ENCODE measurements at places on chromosomes 1 and 21.

- no peak for DNase-seq
These were observed 165.9 kb downstream of the PCBP3 start for GRCh38 chr21:45809421-45809820.

- DNase-seq: no peak
These were observed 92.0 kb downstream of the HLX start for GRCh38 chr1:220971221-220971620.

GRCh38 chr1:172533513-172534151, 682 bp downstream of the SUCO start:
- no peak for DNase-seq

DNA sequence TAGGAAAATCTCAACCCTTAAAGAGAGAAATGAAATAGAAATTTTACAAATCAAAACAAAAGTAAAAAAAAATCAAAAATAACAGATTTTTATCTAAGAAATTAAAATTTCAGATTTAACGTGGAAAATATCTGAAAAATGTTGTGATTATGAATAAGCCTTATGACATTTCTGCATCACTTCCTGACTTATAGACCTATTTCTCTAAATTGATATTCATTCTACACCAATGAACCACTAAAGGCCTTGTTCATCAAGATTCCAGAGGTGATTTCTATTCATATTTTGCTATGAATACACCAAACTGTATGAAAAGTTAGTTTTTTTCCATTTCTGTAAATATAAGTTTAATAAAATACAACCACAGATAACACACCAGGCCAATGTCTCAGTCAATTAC, 261.5 kb downstream of the SMYD3 start:
- no peak for DNase-seq

DNA sequence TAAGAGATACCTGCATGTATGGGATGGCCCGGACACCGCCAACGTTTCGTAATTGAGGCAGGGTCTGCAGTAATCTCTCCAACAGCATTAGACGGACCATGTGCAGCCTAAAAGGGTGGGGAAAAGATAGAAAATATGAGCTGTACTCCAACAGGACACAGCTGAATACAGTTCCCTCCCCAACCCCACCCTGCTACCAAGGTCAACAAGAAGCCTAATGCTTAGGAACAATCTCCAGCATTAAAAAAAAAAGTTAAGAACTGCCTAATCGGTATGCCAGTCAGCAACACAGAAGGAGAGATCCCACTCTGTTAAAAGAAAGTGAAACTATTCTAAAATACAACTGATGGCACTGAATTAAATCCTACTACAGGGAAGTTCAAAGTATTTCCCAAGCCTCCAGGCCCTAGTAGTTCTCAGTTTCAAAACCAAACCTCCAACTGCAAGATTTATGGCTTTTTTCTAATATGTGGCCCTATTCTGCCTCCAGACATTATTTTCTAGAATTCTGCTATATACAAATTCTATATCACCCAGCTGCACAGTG, 81.0 kb downstream of the UBR4 start:
- no peak for DNase-seq

- DNase-seq: no peak
These were observed 96.4 kb upstream of the RGS4 start for GRCh38 chr1:162972773-162973172.

GRCh38 chr1:47441450-47442106, 3.7 kb downstream of the FOXD2 start:
- DNase-seq: no peak

- DNase-seq: no peak
These were observed 59.6 kb downstream of the CC2D1B start for GRCh38 chr1:52306227-52307006.

GRCh38 chr1:87208931-87209330, 119.7 kb upstream of the LMO4 start:
- no peak for DNase-seq

DNA sequence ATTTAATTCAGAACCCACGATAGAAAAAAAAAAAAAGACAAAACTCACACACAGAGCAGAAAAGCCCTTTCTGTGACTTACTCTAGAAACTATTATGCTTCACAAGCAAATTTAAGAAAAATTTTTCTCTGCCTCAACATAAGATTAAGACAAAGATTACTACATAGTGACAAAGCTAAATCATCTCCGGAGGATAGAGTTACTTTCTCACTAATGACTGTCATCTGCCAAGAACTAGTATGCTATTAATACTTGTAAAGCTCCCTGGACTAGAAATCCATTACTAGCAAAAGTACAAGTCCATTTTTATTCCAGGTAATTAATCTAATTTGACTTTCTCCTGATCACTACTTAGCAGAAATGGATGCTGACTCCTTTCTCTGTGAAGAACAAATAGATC, 25.9 kb downstream of the GREM2 start:
- DNase-seq: no peak

GRCh38 chr1:100353988-100354387, 1.7 kb downstream of the CDC14A start:
- no peak for DNase-seq

GRCh38 chr1:117719004-117719403, 113.2 kb downstream of the TENT5C start:
- DNase-seq: no peak

- DNase-seq: no peak
These were observed 233.3 kb upstream of the C1orf174 start for GRCh38 chr1:4133297-4133938.

DNA sequence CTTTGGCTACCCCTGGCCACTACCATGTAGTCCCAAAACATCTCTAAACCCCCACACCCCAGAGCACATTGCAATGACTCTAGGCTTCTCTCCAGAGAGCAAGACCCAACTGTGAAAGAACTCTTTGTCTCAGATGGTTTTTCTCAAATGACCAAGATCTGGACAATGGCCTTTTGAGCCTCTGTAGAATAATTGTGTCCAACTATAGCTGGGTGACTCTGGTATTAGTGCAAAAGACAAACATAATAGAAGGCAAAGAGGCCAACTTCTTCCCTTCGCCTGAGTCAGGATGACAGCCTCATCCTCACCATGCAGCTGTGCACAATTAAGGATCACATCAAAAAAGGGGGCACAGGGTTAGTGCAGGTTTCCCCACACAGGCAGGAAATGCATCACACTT, 139.6 kb downstream of the BRINP2 start:
- DNase-seq: no peak

GRCh38 chr1:25701030-25701785, 84.6 kb downstream of the MAN1C1 start:
- DNase-seq: no peak

- no peak for DNase-seq
These were observed 14.9 kb downstream of the RAP1GAP start for GRCh38 chr1:21654209-21654608.

- peak; percentile 79 for DNase-seq
These were observed 23.1 kb upstream of the TNFRSF1B start for GRCh38 chr1:12143631-12144155.

GRCh38 chr1:90370686-90371447, 346.2 kb downstream of the BARHL2 start:
- DNase-seq: no peak

DNA sequence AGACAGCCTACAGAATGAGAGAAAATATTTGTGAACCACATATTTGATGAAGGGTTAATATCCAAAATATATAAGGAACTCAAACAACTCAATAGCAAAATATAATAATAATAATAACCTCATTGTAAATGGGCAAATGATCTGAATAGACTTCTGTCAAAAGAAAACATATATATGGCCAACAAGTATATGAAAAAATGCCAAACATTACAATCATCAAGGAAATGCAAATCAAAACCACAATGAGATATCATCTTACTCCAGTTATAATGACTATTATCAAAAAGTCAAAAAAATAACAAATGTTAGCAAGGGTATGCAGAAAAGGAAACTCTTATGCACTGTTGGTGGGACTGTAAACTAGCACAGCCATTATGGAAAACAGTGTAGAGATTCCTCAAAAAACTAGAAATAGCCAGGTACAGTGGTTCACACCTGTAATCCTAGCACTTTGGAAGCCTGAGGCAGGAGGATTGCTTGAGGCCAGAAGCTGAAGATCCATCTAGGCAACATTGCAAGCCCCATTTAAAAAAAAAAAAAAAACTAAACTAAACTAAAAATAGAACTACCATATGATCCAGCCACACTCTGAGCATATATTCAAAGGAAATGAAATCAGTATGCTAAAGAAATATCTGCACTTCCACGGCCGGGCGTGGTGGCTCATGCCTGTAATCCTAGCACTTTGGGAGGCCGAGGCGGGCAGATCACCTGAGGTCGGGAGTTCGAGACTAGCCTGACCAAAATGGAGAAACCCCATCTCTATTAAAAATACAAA, 17.3 kb upstream of the TRIM67 start:
- no peak for DNase-seq

DNA sequence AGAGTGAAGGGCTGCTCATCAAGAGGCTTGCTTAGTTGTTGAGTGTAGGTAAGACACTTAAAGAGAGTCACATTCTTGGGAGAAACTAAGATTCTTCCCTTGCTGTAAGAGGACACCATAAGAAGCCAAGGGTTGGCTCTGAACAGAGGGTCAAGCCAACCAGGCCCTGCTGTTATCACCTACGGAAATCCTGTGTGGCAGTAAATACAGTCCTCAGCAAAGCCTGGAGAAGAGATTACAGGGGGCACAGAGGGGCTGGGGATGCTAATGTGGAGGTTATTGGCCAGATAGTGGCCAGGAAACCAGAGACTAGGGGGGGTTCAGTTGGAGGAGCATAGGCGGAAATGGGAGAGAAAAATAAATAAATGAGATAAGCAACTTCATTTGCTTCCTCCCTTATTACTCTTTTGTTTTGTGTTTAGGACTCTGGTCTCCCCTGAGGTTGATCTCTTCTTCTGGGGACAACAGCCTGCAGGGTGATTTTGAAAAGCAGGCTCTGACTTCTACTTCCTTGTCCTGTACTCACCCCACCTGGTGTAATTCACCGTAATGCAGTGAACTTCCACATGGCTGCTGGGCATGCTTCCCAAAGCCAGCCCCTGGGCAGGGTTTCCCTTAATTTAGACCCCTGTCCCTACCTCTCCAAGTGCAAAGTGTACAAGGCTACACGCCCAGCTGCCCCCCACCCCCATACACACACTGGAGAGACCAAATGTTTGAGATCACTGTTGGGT, 40.9 kb downstream of the MTARC1 start:
- no peak for DNase-seq

- DNase-seq: no peak
These were observed 120.9 kb downstream of the SYT2 start for GRCh38 chr1:202589190-202589930.

DNA sequence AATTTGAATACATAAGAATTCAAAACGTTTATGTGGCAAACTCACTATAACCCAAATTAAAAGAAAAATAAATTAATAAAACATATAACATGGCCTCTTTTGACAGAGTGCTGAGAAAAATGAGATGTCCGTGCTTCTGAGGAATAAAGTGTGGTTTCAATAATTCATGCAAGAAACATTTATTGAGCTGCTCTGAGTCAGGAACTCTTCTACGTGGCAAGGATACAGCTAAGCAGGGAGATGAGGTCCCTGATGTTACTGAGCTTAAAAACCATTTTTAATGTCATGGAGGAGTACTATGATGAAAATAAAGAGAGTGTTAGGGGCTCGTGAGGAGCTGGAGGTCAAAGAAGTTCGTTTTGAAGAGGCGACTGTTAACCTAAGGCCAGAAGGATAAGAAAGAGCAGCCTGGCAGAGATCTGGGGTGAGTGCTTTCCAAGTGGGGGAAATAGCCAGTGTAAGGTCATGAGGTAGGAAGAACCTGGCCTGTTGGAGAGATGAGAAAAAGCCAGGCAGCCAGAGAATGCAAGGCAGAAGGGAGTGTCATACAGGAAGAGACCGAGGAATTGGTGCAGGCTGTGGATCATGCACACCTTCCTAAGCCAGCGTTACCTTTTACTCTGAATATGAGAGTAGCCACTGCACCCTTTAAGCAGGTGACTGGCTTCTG, 182.2 kb upstream of the DUSP10 start:
- DNase-seq: no peak

DNA sequence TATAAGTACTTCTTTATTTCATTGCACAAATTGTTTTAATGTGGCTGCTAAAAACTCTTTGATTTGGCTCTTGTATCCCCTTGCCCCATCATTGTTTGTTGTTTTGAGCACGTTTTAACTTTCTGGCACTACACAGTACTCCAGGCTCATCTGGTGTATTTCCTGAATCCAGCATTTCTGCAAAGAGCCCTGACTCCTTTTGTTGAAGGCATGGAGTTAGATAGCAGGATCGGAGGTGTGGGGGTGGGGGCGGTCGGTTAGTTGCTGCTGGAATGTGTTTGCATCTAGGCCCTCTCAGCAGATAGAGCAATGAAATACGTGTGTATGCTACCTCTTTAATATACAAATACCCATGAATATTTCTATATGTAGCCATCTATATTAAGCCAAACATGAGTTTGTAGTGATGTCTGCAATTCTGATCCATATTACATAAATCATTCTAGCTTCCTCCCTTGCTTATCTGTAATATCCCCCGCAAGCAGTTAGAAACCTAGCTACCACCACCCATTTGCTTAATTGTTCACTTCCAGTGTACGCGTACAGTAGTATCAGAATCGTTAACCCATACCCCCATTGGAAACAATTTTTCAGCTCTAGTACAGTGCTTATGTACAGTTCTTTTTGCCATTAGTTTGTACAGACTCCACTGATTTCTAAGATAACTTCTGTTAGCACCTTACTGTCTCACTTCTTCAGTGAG, 106.0 kb downstream of the NOS1AP start:
- no peak for DNase-seq

DNA sequence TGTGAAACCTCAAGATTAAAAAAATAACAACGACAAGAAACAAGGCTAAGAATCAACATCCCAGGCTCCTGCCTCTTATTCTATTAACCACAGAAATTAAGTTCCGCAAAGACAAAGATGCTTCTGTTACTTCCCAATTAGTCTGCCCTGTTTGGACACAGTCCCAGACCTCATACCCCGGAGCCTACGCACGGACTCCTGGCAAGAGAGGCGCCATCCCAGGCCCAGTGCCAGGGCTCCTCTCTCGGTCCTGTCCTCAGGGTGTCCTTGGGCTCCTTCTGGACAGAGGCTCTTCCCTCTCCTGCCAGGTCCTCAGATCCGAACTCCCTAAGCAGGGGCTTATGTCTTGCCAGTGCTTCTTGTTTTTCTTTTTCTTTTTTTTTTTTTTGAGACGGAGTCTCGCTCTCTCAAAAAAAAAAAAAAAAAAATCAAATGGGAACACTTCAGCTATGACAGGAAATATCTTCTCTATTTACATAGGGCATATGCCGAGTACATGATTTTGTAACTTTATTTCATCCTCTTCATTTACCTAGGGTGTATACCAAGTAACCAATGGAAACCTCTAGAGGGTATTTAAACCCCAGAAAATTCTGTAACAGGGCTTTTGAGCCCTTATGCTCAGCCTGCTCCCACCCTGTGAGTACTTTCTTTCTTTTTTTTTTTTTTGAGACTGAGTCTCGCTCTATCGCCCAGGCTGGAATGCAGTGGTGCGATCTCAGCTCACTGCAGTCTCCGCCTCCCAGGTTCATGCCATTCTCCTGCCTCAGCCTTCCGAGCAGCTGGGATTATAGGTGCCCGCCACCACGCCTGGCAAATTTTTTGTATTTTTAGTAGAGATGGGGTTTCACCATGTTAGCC, 11.7 kb upstream of the ENO1 start:
- DNase-seq: no peak

DNA sequence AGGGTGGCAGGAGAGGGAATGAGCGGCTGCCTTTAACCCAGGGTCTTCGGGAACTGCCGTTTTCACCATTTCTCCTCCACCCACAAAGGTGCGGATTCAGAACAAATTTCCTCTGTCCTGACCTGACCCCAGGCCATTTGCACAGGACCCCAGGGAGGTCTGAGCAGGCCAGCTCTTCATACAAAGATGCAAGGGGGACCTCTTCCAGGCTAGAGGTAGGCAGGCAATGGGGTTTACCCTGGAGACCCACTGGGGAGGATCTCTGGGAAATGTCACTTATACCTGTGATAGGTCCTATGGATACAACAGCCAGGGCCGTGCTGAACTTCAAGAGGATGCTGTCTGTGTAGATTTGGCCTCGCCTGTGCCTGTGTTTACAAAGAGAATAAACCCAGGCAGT, 89.7 kb upstream of the VAMP3 start:
- no peak for DNase-seq

Data from CD4-positive, alpha-beta T cell treated with Interleukin-1 beta for 1 hour (primary cell).